Camera-type eye (tissue), 1 donor: ENCODE measurements at places on chromosomes 12 and 14. TPM values are rescaled to one million over a fixed set of nuclear protein-coding genes. Genes with fewer than 3 reads are reported as not detected.

The PNMA1 gene
- total RNA-seq = 83.5 TPM

The PTHLH gene
- total RNA-seq = 6.7 TPM

The TMEM229B gene
- 7.0 TPM for total RNA-seq

The OTX2 gene
- total RNA-seq = 538 TPM

The ACRBP gene
- 0.49 TPM for total RNA-seq

The SDR9C7 gene
- total RNA-seq = 0.38 TPM
